ENCODE measurements at places on chromosomes 3 and 15.
A peak's percentile ranks its signal among the peaks of the same experiment; 100 is the strongest.

GRCh38 chr15:25869701-25870100, 6.6 kb upstream of the ATP10A start:
- no peak for DNase-seq

DNA sequence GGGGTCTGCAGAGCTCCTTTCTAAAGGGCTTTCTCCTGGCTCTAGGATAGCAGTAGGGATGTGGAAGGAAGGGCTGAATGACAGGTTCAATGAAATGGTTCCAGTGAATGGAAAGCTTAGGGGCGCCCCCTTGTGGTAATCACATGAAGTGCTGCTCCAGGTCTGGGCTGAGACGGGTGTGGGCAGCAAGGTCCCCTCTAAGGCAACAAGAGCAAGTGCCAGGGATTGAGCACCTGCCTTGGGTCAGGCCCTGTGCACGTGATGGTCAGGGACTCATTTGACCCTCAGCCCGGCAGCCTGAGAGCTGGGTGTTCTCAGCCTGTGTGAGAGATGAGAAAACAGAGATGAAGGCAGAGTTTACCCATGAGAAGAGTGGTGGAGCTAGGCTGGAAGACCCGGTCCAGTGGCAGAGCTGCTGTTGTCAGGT, 12.1 kb upstream of the CX3CR1 start:
- DNase-seq = peak; percentile 38

- no peak for DNase-seq
Observed at GRCh38 chr3:195028877-195029606, 241.9 kb downstream of the XXYLT1 start.

- DNase-seq = no peak
Observed at GRCh38 chr3:190504354-190505125, 9.3 kb upstream of the IL1RAP start.

DNA sequence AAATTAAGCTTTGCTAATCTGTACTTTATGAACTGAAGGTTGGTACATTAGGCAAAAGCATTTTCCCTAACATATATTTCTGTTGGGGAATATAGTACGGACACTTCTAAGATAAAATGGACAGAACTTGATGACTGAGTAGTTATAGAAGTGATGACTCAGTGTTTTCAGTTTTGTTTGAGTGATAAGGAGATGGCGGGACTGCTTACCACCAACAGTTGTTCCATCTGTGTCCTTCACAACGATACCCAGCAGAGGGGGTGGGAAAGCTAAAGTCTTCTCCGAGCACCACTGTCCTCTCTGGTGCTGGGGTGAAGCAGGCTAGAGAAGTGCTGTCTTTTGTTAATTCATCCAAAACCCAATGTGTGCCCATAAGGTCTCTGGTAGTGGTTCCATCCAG, 195.8 kb downstream of the CD47 start:
- DNase-seq = no peak

DNA sequence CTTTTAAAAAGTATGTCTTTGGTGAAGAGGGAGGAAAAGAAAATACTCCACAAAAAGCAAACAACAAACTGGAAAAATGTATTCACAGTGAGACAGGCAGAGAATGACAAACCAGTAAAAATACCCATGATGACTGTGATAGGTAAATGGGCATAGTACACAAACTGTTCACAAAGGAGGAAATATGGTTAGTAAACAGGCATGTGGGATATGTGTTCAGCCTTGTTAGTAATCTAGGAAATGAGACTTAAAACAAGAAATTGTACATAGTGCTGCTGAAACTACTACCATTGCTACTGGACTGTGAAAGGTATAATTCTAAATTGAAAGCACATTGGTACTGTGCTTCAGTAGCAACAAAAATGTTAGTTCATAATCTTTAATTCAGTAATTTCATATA, 50.1 kb downstream of the UBE2E2 start:
- DNase-seq = no peak

- no peak for DNase-seq
Observed at GRCh38 chr15:69081310-69082004, 67.0 kb downstream of the NOX5 start.

DNA sequence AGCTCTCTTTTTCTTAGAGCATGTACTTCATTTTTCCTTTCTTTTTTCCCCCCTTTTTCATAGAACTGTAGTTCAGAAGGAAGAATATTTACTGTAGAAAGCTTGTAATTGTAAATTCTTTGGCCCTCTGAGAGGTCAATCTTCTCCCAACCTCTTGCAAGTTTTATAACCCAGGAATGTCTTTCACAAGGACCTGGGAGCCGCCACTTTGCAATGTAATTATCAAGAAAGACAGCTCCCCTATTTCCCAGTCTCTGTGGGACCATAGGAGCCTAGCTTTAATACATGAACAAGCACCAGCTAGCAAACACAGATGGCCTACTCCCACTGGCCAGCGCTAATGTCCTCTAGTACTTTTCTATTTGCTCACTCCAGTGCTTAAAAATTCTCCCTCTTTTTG, 51.4 kb downstream of the NFKBIZ start:
- no peak for DNase-seq

- DNase-seq = no peak
Observed at GRCh38 chr3:190072856-190073255, 47.8 kb downstream of the P3H2 start.

DNA sequence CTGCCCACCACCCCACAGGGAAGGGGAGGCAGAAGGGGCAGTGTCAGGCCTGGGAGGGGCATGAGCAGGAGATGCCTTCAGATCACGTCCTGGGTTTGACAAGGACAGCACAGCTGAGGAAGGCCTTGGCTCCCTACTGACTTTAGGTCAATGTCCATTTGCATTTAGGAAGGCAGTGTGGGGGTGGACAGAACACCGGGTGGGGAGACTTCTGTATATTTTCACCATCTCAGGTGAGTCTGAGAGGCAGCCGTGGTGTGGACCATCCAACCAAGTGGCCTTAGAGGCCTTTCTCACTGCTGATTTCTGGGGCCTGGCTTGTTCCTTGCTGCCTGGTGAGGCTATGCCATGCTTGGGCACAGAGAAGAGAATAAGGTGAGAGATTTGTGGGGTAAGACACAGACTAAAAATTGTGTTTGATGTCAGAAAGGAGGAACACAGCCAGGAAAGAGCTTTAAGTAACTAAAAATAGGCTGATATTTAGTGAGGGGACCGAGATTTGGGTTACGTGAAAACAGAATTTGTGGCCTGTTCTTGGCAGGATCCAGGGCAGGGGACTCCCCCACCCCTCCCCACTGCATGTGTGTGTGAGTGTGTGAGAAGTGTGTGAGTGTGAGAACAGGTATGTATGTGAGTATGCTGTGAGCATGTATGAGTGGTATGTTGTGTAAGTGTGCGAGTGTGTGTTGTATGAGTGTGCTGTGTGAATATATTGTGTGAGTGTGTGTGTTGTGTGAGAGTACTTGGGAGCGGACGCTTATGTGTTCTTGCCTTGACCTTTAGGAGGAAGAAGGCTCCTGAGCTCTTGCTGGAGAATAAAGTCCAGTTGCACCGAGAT, 11.8 kb upstream of the PLA2G4E start:
- DNase-seq = no peak

DNA sequence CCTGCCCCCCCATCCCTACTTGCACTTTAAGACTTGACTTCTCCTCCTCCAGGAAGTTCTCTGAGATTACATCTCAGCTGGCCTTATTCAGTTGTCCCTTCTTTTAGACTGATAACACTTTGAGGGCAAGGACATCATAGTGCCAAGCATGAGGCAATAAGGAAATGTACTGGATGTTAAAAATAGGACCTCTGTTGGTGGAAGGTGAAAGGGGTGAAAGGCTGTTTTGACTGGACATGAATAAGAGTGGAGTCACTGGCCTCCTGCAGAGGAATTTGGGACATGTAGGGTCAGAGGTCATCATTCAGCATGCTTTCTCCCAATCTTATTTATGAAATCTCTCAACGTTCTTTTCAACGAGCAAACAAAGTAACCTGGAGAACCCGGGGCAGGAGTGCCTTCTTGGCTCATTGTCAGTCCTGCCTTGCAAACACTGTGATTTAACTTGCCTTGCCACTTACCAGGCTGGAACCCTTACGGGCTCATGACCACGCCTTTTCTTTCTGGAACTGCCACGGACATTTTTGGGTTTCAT, 38.6 kb downstream of the TRIM71 start:
- no peak for DNase-seq

DNA sequence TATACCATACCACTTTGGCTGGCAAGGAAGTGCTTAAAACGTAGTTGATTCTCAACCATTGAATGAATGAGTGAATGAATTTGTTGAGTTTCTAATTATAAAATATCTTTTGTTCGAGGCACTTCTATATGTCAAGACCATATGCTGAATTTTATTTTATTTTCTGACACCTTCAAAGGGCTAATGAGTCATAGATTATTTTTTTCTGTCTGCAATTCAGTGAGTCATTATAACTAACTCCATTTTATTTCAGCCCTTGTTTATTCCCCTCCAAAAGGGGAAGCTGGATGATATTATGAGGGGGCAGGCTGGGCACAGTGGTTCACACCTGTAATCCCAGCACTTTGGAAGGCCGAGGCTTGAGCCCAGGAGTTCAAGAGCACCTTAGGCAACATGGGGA, 142.4 kb downstream of the P2RY1 start:
- no peak for DNase-seq

GRCh38 chr15:42803436-42803835, 66.5 kb upstream of the CDAN1 start:
- no peak for DNase-seq

- DNase-seq = no peak
Observed at GRCh38 chr3:13115576-13115910, 42.3 kb upstream of the IQSEC1 start.

GRCh38 chr3:171494457-171495109, 34.4 kb upstream of the TNIK start:
- DNase-seq = no peak

GRCh38 chr3:114076711-114077110, 20.2 kb downstream of the QTRT2 start:
- no peak for DNase-seq

GRCh38 chr3:53382106-53382505, 34.8 kb upstream of the DCP1A start:
- DNase-seq = no peak

DNA sequence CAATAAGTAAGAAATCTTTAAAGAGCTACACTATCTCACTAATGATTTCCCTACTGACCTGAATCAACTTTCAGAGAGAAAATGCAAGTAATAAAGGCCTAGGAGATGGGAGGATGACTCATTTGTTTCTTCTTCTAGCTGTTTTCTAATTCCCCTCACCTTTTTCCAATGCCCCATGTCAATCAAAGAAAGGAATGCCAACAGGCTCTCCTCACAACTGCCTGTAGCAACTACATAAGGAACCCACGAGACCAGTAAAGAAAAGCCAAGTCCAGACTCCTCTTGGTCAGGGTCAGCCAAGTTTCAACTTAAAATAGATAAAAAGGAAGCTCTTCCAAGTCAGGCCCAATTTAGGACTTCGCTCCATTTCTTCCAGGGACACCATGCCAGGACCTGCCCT, 201.9 kb downstream of the TNIK start:
- no peak for DNase-seq

DNA sequence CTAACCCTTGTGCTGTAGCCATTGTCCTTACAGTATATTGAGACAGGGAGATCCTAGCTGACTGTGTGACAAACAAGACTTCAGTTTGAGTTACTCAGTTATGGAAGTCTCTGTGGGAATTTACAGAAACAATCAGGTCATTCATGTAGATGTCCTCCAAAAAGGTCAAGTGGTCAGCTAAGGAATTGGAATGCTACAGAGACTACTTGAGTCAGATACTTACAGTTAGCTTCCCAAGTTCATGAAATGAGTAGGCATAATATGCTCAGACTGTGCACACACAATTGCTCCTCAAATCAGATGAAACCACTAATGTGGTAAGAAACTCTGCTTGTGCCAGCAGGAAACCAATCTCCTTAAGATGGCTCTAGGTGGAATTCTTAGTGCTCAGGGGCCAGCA, 985.7 kb downstream of the NSUN3 start:
- no peak for DNase-seq

DNA sequence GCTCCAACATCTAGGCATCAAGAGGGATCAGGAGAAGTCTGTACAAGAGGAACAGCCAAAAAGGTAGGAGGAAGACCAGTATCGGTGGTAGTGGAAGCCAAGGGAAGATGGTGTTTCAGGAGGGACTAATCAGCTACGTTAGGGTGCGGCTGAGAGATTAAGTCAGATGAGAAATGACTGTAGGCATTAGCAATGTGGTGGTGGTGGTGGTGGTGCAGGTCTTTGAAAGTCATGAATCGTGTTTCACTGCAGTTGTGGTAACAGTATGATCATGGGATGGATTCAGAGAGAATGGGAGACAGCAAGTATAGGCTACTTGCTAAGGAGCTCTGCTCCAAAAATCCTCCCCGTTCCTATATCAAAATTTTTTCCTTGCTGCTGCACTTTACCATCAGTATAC, 35.5 kb downstream of the ASTE1 start:
- DNase-seq = no peak
